Fibroblast of lung (primary cell): ENCODE measurements at places on chromosomes 2 and 18. TPM values are rescaled to one million over a fixed set of nuclear protein-coding genes. Genes with fewer than 3 reads are reported as not detected.
A peak's percentile ranks its signal among the peaks of the same experiment; 100 is the strongest.

DNA sequence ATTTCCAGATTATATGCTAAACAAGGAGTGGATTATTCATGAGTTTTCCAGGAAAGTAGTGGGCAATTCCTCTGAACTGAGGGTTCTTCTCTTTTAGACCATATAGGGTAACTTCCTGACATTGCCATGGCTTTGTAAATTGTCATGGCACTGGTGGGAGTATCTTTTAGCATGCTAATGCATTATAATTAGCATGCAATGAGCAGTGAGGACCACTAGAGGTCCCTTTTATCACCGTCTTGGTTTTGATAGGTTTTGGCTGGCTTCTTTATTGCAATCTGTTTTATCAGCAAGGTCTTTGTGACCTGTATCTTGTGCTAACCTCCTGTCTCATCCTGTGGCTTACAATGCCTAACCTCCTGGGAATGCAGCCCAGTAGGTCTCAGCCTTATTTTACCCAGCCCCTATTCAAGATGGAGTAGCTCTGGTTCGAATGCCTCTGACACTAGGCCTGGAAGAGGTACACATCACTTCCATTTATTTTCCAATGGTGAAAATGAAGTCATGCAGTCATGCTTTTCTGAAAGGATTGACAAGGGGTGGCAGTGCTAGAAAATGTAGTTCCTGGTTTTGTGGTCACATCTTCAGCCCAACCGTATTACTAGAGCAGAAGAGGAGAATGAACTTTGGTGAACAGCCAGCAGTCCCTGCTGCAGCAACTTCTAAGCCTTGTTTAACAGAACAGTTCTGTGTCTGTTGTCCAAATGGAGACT lies 26.6 kb upstream of the ITGA4 start:
- DNase-seq: peak; percentile 13

DNA sequence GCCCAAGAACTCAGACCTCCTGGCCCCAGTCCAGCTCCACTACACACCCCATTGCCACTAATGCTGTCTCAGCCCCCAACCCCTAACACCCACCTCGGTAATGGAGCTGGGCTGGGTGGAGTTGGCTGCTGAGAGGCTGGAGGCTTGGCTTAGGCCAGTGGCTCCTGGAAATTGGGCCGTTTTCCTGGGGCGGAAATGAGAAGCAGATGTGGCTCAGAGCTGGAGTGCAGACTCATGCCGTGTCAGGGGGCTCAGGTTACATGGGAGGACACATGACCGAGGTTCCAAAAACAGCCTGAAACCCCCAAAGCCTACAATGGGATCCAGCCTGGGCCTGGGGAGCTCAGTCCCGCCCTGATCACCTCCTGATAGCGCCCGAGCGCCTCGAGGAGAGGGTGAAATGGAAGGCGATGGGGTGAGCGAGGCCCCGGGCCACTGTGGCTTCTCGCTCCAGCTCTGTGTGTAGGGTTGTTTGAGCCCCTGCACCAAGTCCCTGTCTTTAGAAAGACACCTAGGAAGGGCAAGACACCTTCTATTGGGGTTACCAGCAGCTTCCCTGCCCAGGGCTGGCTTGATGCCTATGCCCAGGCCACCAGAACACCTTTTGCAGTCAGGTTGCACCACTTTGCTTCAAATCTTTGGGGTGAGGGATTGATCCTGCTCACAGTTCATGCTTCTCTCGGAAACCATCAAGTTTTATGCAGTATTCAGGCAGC lies 175.7 kb upstream of the HAAO start:
- peak; percentile 90 for DNase-seq

GRCh38 chr2:240898108-240898730 lies 2.3 kb upstream of the MAB21L4 start:
- no peak for DNase-seq

- no peak for DNase-seq
Measured at GRCh38 chr2:120866483-120867140, 130.9 kb downstream of the GLI2 start.

- no peak for DNase-seq
Measured at GRCh38 chr2:24826773-24827145, 33.5 kb downstream of the CENPO start.

DNA sequence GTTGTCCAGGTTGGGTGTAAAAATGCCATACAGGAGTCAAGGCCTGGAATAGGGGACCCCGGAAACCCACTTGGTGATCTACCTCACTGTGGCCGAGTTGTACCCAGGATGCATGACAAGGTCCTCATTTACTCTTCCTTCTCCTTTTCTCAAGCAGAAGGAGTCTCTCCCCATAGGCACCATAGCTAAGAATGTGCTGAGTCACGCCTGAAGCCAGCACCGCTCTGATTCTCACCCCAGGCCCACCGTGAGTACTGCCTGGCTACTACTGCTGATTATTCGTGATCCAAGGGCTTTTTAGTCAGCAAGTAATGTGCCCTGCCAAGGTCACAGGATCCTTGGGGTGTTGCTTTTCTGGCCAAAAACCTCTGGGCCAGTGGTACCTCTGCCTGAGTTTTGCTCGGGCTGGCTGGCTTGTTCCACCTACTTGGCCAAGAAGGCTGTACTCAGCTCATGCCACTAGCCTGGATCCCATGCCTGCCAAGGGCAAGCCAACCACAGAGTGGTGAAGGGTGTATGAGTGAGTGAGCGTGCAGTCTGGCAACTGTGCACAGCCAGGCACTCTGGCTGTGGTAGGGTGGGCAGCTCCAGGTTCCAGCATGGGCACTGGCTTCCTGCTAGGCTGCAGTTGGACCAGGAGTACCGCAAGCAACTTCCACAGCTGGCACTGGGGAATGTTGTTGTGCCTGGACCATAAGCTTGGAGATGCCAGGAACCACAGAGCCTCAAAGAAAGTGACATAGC lies 650.1 kb upstream of the VRK2 start:
- no peak for DNase-seq

DNA sequence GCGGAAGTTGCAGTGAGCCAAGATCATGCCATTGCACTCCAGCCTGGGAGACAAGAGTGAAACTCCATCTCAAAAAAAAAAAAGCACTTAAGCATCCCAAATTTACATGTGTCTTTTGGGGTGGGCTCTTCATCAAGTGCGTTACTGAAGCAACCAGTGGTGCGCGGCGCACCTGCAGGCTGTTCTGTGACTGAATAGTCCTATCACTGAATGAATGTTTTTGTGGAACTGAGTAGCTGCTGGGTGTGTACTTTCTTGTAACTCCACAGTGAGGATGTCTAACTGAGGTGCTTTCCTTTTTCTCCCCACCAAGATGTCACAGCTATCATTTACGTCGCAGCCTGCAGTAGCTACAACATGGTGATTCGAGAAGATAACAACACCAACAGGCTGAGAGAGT lies 17.0 kb downstream of the CHMP1B start:
- no peak for DNase-seq

DNA sequence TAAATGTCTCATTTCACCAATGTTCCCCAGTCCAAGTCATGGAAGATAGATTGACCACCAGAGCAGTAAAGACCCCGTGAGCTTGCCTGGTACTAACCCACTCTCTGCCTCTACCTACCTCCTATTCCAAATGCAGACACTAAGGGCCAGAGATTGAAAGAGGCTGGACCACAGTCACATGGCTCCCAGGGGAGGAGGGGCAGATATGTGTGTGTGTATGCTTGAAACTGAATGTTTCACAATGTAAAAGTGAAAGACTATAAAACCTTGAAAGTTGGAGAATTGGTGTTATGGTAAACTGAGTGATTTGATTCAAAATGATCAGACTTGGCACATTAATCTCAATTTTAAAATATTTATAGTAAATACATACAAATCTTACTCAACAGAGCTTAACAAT lies 21.7 kb upstream of the KLHL29 start:
- DNase-seq: no peak

DNA sequence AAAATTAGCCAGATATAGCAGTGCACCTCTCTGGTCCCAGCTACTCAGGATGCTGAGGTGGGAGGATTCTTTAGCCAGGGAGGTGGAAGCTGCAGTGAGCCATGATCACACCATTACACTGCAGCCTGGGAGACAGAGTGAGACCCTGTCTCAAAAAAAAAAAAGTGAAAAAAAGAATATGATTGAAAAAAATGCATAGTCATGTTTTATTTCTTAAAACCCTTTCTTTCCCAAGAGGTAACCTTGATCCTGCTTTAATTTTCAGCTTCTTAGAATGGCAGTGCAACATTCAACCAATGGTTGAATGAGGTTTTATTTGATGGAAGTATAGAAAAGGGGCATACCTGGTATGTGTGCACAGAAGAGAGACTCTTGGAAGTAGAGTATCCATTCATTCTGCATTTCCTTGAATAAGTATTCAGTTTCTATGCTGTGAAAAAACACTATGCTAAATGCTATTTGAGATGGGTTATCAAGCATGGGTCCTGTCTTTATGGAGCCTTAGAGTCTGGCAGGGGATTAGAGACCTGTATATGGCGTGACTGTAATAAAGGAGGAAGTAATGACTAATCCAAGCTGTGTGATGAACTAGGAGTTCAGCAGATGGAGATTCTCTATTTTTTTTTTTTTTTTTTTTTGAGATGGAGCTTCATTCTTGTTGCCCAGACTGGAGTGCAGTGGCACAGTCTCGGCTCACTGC lies 146.3 kb downstream of the WDSUB1 start:
- peak; percentile 43 for DNase-seq

DNA sequence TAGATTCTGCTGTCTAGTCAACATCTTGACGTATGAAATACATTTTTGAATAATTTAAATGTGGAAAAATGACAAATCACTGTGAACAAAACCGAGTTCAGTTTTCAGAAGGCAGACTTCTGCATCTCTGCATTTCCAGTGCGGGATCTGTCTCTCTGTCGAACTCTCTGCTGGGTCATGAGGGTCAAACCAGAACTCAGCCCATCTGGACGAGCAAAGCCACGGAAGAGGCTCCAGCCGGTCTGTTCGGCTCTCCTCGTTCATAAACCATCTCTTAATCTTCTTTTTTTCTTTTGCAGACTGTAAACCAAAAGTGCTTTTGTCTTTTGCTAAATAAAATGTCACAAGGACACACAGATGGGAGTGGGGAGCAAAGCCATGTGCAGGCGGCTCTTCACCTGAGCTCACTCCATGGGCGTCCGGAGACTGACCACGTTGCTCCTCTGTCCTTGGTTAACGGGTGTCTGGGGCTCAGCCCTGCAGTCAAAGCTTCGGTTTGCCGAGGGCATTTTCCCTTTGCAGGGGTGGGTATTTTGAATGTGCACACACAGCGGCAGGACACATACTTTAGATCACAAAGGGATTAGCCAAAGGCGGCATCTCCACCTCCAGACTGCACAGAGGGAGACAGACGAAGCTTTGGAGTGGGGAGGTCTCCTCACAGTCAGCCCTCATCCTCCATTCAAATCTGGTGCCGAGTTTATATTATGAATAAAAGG lies 737.9 kb upstream of the SALL3 start:
- DNase-seq: no peak

GRCh38 chr2:84527137-84528129 lies 11.1 kb downstream of the DNAH6 start:
- peak; percentile 28 for DNase-seq

DNA sequence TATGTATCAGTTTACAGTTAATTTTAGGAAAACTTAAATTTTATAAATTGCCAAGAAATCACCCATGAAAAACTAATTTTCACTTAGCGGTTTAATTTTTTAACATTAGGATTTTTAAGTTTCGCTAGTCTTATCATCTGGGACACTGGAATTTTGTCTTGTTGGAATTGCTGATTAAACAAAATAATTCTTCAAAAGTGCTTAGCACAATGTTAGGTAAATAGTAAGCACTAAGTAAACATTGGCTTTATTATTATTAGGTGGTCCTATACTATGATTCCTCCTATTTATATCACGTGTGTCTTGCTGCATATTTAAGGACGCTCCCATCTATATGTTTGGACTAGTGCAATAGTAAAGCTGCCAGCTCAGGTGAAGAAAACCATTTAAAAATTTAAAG lies 54.6 kb upstream of the MAP4K3 start:
- DNase-seq: no peak

DNA sequence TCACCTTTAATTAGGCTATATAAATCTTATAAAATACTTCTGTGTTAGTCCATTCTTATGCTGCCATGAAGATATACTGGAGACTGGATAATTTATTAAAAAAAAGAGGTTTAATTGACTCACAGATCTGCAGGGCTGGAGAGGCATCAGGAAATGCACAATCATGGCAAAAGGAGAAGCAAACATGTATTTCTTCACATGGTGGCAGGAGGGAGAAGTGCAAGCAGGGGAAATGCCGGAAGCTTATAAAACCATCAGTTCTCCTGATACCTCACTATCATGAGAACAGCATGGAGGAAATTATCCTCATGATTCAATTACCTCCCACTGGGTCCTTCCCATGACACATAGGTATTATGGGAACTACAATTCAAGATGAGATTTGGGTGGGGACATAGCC lies 504.4 kb downstream of the RIT2 start:
- no peak for DNase-seq

DNA sequence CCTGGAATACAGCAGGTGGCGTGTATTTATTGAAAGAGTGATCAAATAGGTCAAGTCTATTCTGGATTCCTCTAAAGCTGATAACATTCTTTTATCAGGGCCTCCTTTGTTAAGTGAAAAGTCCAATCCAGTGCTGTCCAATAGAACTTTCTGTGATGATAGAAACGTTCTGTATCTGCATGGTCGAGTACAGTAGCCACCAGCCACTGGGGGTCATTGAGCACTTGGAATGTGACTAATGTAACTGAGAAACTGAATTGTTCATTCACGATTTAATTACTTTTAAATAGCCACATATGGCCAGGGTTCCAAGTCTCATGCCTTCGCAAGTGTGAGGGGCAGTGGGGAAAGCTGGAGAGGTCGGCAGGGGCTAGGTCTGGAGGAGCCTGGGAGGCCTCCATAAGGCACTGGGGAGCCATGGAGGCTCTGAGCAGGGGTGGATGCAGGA lies 20.5 kb downstream of the SH2D6 start:
- DNase-seq: no peak

GRCh38 chr2:105072039-105072438 lies 34.2 kb downstream of the MRPS9 start:
- DNase-seq: no peak

GRCh38 chr2:73043929-73044832 lies 27.3 kb downstream of the SFXN5 start:
- DNase-seq: no peak

GRCh38 chr18:48057018-48057417 lies 126.6 kb upstream of the SMAD2 start:
- no peak for DNase-seq

GRB14 gene
- total RNA-seq: 0.26 and 0.33 TPM in 2 replicates

HSBP1L1 gene
- total RNA-seq: 13.4 and 14.6 TPM in 2 replicates

C2orf69 gene
- 10.5 and 13.2 TPM in 2 replicates for total RNA-seq

SNTG2 gene
- not detected in 2 replicates for total RNA-seq

EGR4 gene
- total RNA-seq: under 0.01 TPM in 1 of 2 replicates, not detected in the other

KATNAL2 gene
- total RNA-seq: 3.8 and 4.6 TPM in 2 replicates

EFHD1 gene
- total RNA-seq: not detected in 2 replicates

KCNF1 gene
- 0.51 and 2.6 TPM in 2 replicates for total RNA-seq

SH3BP4 gene
- total RNA-seq: 36.5 and 74.8 TPM in 2 replicates

EML6 gene
- total RNA-seq: 0.26 and 1.3 TPM in 2 replicates

TMEM37 gene
- 0.99 and 2.6 TPM in 2 replicates for total RNA-seq

POTEI gene
- total RNA-seq: not detected in 2 replicates
